GM13977 (cell line): ENCODE measurements at places on chromosomes 3 and 15.

- peak; percentile 65 for DNase-seq
Measured at GRCh38 chr15:90839187-90840071, 29.0 kb upstream of the FURIN start.

DNA sequence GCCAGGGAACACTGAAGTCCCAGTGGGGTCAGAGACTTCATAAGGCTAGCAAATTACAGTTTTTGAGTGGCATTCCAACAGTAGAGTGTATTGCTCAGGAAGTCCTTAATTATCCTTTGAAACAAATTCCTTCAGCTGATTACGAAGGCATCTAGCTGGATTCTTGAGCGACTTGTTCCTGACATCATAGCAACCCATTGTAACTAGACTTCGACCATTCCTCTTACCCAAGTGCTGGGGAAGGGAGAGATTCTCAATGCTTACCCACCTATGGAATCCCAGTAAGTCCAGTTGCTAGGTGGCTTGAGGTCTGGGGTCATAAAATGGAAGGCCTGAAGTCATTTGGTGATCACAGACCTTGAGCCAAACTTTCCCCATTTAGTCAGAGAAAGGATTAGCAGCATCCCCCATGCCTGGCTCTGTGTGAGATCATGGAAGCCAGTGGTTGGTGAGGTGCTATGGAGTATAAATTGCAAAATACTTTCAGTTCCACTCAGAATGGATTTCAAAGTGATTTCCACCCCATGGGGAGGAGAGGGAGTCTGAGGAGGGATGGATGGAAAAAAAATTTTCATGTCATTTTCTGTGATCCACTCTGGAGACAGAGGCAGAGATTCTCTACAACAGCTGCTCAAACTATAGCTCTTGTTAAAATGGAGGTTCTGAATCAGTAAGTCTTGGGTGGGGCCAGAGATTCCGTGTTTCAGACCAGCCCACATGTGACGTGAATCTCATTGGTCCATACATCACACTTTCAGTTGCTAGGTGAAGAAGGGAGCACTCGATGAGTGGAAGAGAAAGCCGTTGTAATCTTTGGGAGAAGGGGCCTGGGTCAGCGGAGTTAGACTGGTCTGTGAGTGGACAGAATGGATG lies 45.7 kb downstream of the CD86 start:
- peak; percentile 35 for DNase-seq

- no peak for DNase-seq
Measured at GRCh38 chr3:43073836-43074220, 32.1 kb downstream of the POMGNT2 start.

- DNase-seq, result no peak
Measured at GRCh38 chr3:156790156-156790555, 36.0 kb upstream of the LEKR1 start.

DNA sequence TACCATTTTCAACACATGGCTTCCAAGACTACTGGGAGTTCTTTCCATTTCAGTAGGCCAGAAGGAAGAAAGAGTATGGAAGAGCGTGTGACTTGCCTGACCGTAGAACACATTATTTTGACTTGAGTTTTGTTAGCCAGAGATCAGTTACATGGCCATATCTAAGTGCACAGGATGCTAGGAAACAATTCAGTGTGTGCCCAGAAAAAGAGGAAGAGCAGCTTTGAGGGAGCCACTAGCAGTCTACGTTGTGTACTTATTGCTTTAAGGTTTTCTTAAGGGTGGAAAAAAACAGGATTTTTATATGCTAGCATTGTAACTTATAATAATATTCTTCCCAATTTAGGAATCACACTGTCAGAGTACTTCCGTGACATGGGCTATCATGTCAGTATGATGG lies 44.1 kb upstream of the GRAMD1C start:
- DNase-seq, result no peak

DNA sequence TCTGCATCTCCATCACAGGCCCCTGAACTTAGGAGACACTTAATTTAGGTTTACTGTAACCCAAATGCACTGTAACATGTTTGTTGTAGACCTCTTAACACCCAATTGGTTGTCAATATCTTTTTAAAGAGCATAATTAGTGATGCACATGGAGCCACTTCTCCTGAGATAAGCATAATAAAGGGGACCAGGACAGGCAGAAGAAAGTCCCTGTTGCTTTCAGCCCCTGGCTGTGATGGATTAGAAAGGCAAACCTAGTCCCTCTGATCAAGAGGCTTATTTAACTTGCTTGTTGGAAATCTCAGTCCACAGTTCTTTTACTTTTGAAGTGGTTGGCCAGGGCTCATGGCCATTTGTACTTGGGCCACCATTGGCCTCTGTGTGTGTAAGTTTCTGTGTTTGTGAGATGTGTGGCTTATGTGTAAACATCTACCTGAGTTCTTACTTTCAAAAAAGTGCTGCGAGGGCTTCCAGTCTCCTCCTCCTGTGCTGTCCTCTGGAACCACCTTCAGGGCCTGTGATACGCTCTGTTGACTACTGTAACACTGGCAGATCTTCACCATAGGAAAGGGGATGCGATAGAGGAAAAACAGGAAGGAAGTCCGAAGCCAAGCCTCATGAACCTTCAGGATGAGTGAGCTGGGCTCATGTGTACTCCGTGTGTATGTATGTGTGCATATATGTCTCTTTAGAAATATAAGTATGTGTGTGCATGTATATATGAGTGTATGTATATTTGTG lies 136.2 kb downstream of the EPHB1 start:
- DNase-seq, result no peak

DNA sequence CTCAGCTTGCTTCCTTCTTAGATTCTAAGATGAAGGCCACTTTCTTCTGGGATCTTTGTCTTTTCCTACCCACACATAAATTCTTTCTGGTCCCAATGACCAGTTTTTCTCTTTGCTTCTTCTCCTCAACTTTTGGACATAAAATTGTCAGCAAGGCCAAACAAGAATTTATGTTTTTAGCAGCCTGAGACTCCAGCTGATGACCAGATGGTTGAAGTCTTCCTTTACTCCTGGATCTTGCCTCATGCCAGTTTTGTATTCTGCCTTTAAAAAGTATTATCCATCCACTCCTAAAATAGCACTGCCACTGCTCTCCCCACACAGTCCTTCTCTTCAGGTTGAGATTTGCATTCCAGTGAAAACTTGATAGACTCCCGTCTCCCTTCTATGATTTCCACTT lies 236.0 kb downstream of the VPS13C start:
- DNase-seq, result no peak

- peak; percentile 37 for DNase-seq
Measured at GRCh38 chr3:100210772-100211135, 50.0 kb upstream of the TBC1D23 start.

- no peak for DNase-seq
Measured at GRCh38 chr15:61411902-61412510, 182.9 kb upstream of the RORA start.

DNA sequence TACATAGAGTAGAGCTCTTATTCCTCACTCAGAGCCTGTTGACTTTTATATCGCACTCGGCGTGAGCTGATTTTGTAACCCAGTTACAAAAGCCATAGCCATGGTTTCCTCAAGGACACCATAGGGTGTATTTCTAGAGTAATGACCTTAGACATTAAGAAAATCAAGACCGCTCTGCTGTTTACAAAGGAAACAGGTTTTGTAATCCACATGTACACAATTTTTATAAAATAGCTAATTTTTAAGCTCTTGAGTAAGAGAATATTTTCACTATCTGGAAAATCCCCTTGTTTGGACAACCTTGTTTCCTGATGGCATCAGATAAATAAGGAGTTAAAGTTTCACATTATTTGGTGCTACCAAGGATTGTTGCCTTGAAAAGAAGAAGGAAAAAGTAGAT lies 104.7 kb downstream of the PGPEP1L start:
- no peak for DNase-seq

DNA sequence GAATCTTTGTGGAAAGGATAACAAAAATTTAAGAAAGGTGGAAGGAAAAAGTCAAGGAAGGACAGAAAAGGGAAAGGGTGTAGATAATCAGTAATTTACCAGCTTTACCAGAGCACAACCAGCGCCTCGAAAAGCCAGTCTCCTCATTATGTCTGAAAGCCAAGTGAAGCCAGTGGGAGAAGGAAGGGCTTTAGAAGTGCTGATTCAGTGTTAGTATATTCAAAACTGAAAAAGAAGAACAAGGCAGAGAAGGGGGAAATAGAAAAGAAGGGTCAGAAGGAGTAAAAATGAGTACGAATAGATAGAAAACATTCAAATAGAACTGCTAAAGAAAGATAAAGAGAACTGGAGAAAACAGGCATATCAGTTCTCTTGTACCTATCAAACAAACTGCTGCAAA lies 4.1 kb downstream of the PBRM1 start:
- no peak for DNase-seq

- DNase-seq, result no peak
Measured at GRCh38 chr3:66451766-66452165, 49.1 kb downstream of the LRIG1 start.

DNA sequence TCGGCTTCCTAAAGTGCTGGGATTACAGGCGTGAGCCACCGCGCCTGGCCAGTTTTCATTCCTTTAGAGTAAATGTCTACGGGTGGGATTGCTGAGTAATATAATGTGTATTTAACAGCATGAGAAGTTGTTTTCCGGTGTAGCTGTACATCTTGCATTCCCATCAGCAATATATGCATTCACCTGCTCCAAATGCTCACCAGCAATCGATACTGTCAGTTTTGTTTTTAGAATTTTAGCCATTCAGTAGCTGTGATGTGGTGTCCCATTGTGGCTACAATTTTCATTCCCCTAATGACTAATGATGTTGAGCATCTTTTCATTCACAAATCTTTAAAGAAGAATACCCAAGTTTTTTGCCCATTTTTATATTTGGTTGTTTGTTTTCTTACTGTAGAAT lies 134.8 kb upstream of the RGMA start:
- DNase-seq, result peak; percentile 20

- no peak for DNase-seq
Measured at GRCh38 chr3:25849091-25849490, 59.2 kb downstream of the OXSM start.

DNA sequence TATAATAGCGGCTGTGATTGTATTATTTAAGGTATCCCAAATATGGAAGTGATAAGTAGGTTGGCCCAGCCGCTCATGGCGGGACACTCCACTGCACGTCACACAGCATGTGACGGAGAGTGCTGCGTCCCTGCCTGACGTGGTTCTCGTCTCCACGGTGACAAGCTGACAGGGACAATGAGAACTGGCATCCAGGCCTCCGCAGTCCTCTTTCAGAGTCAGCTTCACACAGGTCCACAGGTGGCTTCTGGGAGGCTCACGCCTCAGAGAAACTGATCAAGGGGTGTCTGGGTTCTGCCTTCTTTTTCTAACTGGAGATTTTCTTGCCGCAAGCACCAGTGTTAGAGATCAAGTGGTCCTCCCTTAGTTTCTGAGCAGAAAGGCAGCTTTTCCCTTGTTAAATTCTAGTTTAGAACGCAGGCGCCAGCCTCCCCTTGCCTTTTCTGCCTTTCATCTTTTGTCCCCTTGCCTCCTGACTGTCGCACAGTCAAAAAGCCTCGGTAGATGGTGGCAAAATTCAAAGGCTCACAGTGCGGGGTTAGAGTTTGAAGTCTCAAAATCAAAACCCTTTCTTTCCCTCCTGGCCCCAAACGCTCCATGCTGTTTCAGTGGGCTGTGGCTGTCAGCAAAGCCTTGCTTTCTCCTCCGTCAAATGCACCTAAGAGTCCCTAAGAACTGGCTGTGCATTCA lies 120.9 kb downstream of the ATP10A start:
- no peak for DNase-seq

DNA sequence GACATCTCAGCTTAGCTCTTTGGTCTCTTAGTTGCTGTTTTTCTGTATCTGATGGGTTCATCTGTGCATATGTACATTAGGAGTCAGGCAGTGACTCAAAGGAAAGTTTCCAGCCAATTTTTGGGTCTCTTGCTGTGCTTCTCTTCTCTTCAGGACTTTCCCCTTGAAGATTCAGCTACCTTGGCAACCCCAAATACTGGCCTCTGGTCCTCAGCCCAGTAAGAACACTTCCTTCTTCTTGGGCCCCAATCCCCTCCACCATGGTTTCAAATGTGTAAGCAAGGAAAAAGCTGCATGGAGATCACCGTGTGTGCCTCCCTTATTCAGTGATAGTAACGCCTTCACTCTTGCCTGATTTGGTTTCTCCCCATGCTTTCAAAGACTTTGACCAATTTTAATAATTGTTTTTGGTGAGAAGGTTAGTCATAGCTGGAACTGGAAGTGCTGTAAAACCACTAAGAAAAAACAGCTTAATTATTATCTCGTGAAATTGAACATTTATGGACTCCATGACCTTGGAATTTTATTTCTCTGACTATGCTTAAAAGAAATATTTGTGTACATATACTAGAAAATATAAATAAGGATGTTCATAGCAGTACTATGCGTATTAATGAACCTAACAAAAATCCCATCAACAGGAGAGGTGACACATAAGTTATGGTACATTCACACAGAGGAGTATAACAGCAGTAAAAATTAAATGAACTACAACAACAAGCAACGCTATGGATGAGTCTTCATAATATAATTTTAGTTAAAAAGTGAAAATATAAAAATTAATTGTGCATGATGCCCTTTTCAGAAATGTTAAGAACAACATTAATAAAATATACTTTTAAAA lies 125.3 kb upstream of the BCL6 start:
- peak; percentile 44 for DNase-seq

- no peak for DNase-seq
Measured at GRCh38 chr3:149316437-149316836, 17.0 kb downstream of the TM4SF18 start.

GRCh38 chr3:57078344-57078634 lies 17.8 kb downstream of the SPATA12 start:
- DNase-seq, result peak; percentile 59

DNA sequence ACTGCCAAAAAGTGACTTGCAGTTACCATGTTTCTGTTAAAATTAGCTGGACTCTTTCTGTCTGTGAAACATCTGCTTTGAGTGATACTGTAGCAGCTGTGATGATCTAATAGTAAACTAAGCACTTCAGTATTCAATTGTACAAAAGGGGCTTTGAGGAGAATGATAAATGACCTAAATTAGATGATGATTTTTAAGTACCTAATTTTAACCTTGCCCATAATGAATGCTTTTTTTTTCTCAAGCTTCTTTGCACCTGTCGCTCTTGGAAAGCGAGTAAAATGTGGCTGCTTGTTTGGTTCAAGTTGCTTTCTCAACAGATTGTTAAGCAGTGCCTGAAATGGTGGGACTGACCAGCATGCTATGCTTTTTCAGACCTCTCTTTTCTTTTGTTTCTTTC lies 752.3 kb downstream of the EPHA3 start:
- DNase-seq, result no peak

DNA sequence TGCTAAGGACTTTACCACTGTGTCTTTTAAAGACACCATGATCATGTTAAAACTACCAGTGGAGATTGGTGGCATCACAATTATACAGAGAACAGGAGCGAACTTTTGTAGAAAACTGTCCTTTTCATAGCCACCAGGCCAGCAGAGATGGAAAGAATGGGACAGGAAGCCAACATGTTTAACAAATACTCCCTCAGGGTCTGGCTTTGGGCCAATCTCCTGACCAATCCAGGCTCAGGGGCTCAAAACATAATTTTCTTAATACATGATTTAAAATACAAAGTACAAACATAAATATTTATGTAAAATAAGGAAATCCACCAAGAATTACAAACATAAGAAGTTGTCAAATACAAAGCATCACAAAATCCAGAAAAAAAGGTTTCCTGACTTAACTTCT lies 266.0 kb downstream of the VPS13C start:
- no peak for DNase-seq
